Endodermal cell (in vitro differentiated cells): ENCODE measurements at places on chromosomes 2 and 18. TPM values are rescaled to one million over a fixed set of nuclear protein-coding genes. Genes with fewer than 3 reads are reported as not detected.

The PARD6G gene
- total RNA-seq = 12.1 and 15.4 TPM in 2 replicates

The ASB18 gene
- not detected in 2 replicates for total RNA-seq

The ZNF532 gene
- 182 and 207 TPM in 2 replicates for total RNA-seq

The DNAJC27 gene
- total RNA-seq = 6.2 to 14.6 TPM (median 6.5 TPM) in 3 replicates

The LDLRAD4 gene
- total RNA-seq = 11.2 and 15.1 TPM in 2 replicates

The LHCGR gene
- not detected in 2 replicates for total RNA-seq

The NHEJ1 gene
- total RNA-seq = 22.6 and 27.4 TPM in 2 replicates

DNA sequence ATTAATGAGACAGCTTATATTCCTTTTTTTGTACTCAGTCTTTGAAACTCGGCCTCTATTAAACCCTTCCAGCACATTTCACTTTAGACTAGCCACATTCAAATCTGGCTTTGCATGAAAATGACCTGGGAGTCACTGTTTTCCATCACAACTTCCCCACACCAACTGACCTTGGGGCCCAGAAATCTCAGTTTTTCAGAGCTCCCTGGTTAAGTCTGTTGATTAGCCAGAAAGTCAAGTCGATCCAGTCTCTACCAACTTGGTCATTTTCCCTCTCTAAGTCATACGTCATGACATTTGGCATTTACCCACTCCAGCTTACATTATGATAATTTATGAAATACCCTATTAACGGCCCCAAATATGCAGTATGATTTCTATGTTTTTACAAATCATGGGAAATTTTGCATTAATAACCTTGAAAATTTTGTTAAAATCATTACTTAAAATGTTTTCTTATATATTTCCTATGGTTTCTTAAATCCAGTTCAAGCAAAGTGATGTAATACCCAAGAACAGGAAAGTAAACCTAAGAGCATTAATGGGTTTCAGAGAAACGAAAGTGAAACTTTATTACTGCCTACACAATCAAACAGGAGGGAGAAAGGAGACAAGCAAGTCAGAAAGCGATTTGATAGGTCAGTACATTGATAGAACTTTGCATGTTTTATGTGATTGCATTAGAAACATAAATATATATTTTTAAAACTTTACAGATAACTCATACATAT, 77.1 kb downstream of the SPATS2L start:
- H3K4me1 ChIP-seq = peaks cover 24% of the 10 kb centered on the region
- no peak overlapping the region for H3K4me3 ChIP-seq
- no peak overlapping the region for H3K27ac ChIP-seq
- no peaks in the 10 kb centered on the region for H3K36me3 ChIP-seq
- H3K27me3 ChIP-seq = no peaks in the 10 kb centered on the region

DNA sequence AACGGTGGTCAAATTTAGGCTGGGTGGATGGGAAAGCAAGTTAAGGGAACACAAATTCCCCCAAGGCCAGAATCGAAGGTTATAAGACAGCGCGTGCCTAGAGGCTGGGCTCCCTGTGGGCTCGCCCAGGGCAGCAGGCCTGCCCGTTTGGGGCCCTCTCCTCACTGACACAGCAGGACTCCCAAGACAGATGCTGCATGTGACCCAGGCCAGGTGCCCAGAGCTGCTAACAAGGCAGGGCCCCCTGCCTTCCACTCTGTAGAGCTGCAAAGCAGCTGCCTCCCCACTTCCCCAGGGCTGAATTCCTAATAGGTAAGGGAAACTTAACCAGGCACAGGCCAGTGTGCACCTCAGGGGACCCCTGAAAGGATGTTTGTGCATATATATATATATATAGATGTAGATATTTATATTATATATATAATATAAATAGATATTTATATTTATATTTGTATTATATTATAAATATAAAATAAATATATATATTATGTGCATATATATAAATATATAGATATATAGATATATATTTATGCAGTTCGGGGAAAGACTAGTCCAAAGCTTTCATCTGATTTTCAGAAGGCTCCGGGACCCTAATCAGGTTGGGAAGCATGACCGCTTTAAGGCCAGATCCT, 43.7 kb downstream of the TMEM37 start:
- H3K4me1 ChIP-seq = no peaks in the 10 kb centered on the region
- H3K27me3 ChIP-seq = no peaks in the 10 kb centered on the region
- H3K4me3 ChIP-seq = no peak overlapping the region
- DNase-seq = peak; percentile 79
- no peaks in the 10 kb centered on the region for H3K36me3 ChIP-seq

- no peaks in the 10 kb centered on the region for H3K36me3 ChIP-seq
- DNase-seq = peak; percentile 82
- H3K4me3 ChIP-seq = peak overlapping the region; percentile 84
- no peaks in the 10 kb centered on the region for H3K4me1 ChIP-seq
- H3K27me3 ChIP-seq = no peaks in the 10 kb centered on the region
Observed at GRCh38 chr2:168246483-168247340, 683 bp downstream of the STK39 start.

GRCh38 chr2:239147376-239147775, 253.4 kb downstream of the HDAC4 start:
- H3K27ac ChIP-seq = no peak overlapping the region
- no peak for DNase-seq
- peaks cover 20% of the 10 kb centered on the region for H3K36me3 ChIP-seq
- H3K4me3 ChIP-seq = no peak overlapping the region
- no peaks in the 10 kb centered on the region for H3K4me1 ChIP-seq
- no peaks in the 10 kb centered on the region for H3K27me3 ChIP-seq

- H3K27me3 ChIP-seq = no peaks in the 10 kb centered on the region
- no peaks in the 10 kb centered on the region for H3K4me1 ChIP-seq
- no peak for DNase-seq
Observed at GRCh38 chr2:101850450-101850849, 141.3 kb upstream of the IL1R2 start.

DNA sequence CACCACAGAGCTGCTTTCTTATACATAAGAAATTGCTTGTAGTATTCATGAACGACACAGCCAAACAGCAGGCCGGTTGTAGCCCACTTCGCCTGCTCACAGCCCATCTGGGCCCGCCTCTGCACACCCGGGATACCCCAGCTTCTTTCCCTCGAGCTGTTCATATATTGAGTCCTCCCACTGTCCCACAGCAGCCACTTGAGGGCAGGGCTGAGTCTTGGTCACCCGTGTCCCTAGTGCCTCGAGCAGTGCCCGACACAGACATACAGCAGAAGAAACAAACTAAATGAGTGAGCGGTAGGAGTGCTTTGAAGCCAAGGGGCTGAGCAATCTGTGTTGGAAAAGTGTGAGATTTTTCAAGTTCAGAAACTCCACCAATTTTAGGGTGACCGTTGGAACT, 251.4 kb downstream of the KLHL29 start:
- peaks cover 12% of the 10 kb centered on the region for H3K4me1 ChIP-seq
- H3K27me3 ChIP-seq = no peaks in the 10 kb centered on the region
- peak; percentile 78 for DNase-seq
- H3K27ac ChIP-seq = peak overlapping the region; percentile 39

GRCh38 chr2:231123362-231123898, 1.4 kb downstream of the HTR2B start:
- peaks cover 10% of the 10 kb centered on the region for H3K36me3 ChIP-seq
- no peaks in the 10 kb centered on the region for H3K27me3 ChIP-seq
- H3K4me1 ChIP-seq = peaks cover 7% of the 10 kb centered on the region
- no peak overlapping the region for H3K4me3 ChIP-seq

GRCh38 chr2:72423756-72424155, 276.1 kb upstream of the CYP26B1 start:
- no peaks in the 10 kb centered on the region for H3K27me3 ChIP-seq
- H3K4me1 ChIP-seq = no peaks in the 10 kb centered on the region
- no peak overlapping the region for H3K4me3 ChIP-seq
- H3K27ac ChIP-seq = no peak overlapping the region

GRCh38 chr2:2613279-2614199, 282.5 kb upstream of the MYT1L start:
- no peaks in the 10 kb centered on the region for H3K4me1 ChIP-seq
- peak overlapping the region; percentile 85 for H3K4me3 ChIP-seq
- peak; percentile 98 for DNase-seq
- peaks cover 4% of the 10 kb centered on the region for H3K27me3 ChIP-seq
- H3K27ac ChIP-seq = peak overlapping the region; percentile 16

- no peaks in the 10 kb centered on the region for H3K27me3 ChIP-seq
- peak; percentile 62 for DNase-seq
- peaks cover 6% of the 10 kb centered on the region for H3K4me1 ChIP-seq
Observed at GRCh38 chr2:17918789-17919188, 40.3 kb downstream of the KCNS3 start.

DNA sequence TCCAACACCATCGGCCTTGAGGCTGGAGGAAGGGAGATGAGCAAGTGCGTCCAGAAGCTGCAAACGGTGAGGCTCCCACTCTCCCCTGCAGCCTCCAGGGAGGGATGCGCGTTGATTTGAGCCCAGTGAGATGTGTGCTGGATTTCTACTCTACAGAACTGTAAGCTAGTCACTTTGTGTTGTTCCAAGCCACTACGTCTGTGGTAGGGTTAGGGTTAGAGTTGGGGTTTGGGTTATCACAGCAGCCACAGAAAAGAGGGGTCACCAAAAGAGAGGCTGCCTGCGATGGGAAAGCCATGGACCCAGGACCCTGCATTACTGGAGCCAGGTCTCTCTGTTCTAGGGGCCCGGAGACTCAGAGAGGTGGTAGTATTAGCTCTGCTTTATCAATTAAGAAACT, 94.5 kb downstream of the KCNF1 start:
- H3K27ac ChIP-seq = no peak overlapping the region
- no peaks in the 10 kb centered on the region for H3K36me3 ChIP-seq
- H3K4me3 ChIP-seq = no peak overlapping the region
- H3K27me3 ChIP-seq = no peaks in the 10 kb centered on the region

- H3K4me3 ChIP-seq = no peak overlapping the region
- DNase-seq = no peak
- no peaks in the 10 kb centered on the region for H3K36me3 ChIP-seq
- no peaks in the 10 kb centered on the region for H3K27me3 ChIP-seq
- H3K27ac ChIP-seq = no peak overlapping the region
Observed at GRCh38 chr18:40307627-40308026, 1647.4 kb upstream of the PIK3C3 start.

DNA sequence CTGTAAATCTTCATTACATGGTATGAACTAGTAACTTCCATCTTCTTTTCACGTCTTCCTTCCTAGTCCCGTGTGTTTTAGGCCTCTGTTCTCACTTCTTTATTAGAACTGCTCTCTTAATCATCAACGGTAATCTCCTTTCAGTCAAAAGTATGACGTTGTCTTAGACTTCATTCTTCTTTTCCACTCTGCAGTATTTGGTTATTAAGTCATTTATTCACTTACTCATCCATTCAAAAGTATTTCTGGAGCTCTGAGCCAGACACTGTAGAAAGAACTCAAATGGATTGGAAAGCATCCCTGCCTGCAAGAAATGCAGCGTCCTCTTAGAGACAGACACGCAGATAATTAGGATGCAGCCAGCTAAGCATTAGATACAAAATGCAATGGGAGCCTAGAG, 494.6 kb upstream of the NRP2 start:
- no peak overlapping the region for H3K4me3 ChIP-seq
- no peaks in the 10 kb centered on the region for H3K4me1 ChIP-seq
- DNase-seq = no peak

DNA sequence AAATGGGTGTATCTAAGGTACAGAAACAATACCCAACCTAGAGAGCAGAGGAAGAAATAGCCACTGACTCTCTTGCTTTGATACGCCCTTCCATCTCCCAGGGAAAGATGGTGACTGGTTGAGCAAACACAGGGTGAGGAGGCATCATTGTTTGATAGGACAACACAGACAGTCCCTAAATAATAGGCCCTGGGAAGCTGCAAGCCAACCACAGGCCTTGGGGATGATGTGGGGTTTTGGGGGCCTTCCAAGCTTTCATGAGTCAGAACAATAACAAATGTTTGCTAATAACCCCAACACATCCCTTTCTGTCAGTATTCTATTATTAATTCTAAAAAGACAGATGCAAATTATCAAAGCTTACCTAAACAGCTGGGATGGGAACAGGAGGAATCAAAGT, 9.8 kb downstream of the LGALSL start:
- H3K27me3 ChIP-seq = no peaks in the 10 kb centered on the region
- H3K36me3 ChIP-seq = peaks cover 3% of the 10 kb centered on the region
- H3K27ac ChIP-seq = no peak overlapping the region
- peak; percentile 24 for DNase-seq
- H3K4me3 ChIP-seq = no peak overlapping the region
